ENCODE measurements at places on chromosomes 4 and X.

DNA sequence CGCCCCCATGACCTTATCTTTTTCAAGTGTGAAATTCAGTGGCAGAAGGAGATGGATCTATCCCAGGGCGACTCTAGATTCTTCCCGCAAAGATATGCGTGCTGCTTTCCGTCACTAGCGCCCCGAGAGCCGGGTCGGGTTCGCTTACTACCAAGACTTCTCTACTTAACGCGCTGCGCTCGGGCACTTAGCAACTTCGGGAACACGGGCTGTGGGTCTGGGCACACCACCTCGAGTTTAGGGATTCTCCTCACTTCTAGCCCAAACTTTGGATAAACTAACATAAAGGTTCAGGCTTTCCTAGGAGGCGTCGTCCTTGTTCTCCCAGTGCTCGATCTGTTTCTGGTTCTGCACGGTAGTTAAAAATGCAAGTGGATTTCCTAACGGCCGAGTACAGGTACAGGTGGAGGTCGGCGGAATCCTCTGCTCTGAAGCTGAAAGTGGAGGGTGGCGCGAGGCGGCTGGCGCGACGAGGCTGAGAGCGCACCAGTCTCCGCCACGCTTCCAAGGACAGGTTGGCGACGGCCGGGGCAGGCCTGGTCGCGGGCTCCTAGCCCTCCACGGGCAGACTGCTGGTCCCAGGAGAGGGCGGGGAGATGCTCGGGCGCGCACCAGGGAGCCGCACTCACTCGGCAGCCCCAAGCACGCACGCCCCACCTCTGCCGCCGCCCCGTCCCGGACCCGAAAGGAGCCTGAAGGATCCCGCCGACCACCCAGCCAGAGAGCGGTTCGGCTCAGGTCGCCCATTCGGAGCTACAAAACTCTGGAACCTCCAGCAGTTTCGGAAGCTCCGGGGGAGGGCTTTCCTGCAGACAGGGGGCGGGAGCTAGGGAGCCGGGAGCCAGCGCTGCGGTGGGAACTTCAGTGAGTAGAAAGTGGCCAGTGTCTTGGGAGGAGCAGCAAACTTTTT lies 100.8 kb upstream of the TENM3 start:
- no peak for DNase-seq

DNA sequence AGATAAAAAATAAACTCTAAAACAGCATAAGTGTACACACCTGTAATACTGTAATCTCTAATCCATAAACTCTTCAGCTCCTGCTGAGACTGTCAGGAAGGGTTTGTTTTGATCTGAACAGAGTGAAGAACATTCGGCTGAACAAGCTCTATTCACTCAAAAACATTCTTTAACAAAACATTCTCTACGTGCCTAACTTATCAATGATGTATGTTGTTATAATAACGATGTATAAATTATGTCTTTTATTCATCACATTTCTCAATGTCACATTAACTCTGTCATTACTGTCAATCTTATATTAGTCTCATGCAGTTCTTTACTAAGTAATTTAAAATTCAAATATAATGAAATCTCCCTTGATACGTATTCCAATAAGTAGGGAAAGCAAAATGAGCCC lies 280.6 kb downstream of the FSTL5 start:
- no peak for DNase-seq

DNA sequence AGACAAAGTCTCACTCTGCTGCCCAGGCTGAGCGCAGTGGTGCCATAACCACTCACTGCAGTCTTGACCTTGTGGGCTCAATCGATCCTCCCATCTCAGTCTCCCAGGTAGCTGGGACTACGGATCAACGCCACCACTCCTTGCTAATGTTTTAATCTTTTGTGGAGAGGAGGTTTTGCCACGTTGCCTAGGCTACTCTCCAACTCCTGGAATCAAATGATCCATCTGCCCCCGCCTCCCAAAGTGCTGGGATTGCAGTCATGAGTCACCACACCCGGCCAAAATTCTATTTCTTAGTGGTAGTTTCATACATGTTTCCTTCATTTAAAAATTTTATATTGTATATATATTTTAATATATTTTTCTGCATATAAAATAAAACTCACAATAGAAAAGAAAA lies 125.8 kb upstream of the CLNK start:
- DNase-seq: no peak

DNA sequence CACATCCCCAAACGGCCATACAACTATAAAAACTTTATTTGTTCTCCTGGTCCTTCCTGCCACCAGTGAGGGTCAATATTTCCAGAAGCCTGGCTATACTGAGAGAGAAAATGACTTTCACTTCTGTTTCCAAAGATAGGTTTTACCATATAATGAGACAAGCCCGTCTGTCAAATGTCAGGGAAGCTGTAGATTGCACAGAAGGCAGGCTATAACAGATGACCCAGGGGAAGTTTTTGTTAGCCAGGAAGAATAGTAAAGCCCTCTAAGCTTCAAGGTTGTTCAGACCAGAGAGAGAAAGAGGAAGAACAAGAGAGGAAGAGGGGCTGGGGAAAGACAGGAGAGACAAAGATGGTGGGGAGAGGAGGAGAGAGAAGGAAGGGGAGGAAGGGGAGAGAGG lies 217.5 kb downstream of the GBA3 start:
- DNase-seq: no peak

DNA sequence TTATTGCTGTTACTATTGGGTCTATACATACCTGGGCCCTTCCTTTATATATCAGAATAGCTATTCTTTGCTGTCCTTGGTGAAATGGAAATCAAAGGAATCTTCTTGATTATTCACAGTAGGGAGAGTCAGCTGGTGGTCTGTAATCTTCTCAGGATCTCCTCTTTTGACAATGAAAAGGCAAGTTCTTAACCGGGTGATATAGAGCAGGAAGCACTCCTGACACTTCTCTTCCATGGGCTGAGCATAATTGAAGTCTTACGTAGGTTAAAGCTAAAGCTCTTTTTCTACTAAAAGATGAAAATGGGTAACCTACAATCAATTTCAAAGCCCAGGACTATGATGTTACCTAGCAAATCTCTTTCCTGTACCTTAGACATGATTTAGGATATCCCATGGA lies 274.9 kb upstream of the LCORL start:
- no peak for DNase-seq

DNA sequence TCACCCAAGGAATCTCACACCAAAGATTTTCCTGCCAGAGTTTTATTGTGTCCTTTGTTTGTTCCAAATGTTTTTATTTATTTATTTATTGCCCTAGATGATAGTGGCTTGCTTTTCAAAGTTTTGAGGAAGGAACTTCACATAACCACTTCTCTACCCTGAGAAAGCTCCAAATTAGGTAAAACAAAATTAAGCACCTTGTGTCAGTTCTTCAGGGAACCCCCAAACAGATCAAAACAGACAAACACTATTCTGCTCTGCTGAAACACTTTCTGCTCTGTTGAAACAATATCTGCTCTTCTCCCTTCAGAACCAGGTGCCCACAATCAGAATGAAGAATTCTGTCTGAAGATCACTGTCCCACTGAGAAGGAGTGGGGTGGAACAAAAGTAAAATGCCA lies 16.5 kb upstream of the CYBB start:
- no peak for DNase-seq

DNA sequence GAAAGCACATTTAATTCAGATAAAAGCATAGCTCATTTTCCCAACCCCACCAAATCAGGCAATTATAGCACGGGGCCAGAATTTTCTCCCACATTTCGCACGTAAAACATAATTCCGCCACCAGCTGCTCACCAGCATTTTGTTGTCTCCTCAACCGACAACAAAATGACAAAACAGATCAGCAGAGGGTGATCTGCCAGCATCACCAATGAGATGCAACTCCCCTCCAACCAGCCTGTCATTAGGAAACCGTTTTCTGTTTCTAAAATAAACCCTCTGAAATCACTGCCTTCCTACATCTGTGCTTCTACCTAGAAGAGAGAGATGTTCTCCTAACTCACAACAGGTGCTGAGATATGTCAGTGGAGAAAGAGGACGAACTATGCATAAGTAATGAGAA lies 654.8 kb upstream of the CPEB2 start:
- no peak for DNase-seq

DNA sequence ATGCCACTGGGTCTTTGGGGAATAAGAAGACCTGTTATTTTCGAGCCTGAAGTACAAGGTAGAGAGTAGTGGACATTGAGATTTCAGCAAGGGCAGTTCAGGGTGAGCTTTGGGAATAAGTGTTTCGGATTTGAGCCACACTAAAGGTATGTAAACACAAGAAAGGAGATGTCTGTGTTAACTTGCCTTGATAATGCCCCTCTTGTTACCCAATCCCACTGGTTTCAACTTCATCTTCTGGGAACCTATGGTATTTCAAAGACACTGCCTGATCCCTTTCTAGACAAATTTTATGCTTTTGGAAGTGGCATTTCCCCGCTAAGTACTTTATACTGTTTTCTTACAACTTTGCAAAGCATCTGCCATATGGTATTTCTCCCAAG lies 79.4 kb downstream of the SLC9A6 start:
- DNase-seq: no peak

Measured in coronary artery (tissue), 2 donors.